Activated naive CD8-positive, alpha-beta T cell treated with anti-CD3 and anti-CD28 coated beads, Interleukin-2, amount 10 ng/mL, durations not matched to agents 7 days and 5 days (primary cell): ENCODE measurements at places on chromosomes 5 and 9. TPM values are rescaled to one million over a fixed set of nuclear protein-coding genes. Genes with fewer than 3 reads are reported as not detected.

The PCDHB5 gene
- total RNA-seq, result not detected

The SPINK13 gene
- total RNA-seq, result not detected

The SPATA24 gene
- total RNA-seq, result 6.4 TPM

The CCDC183 gene
- 2.2 TPM for total RNA-seq

The TAF11L10 gene
- not detected for total RNA-seq

The ISL1 gene
- total RNA-seq, result not detected

The STPG3 gene
- total RNA-seq, result not detected

The PCDHA9 gene
- total RNA-seq, result not detected

The GRIN3A gene
- total RNA-seq, result not detected

The OR1L4 gene
- not detected for total RNA-seq

DNA sequence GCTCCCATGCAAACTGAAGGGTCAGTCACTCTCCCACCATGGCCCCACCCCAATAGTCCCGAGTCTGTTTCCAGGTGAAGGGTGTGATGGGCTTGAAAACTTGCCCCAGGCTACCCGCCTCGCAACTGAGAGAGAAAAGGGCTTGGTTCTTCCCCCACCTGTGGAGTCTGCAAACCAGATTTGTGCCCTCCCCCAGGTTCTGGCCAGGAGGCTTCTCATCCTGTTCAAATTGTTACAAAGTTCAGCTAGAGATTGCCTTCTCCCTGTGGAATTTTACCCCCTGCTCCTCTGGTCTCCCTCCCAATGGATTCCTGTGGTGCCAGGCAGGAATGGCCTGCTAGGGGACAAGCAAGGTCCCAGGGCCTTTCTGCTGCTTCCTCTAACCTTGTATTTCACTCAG, 93.1 kb upstream of the ACO1 start:
- no peak overlapping the region for H3K27ac ChIP-seq
- DNase-seq, result no peak
- peaks cover 3% of the 10 kb centered on the region for H3K27me3 ChIP-seq
- H3K36me3 ChIP-seq, result no peaks in the 10 kb centered on the region
- H3K4me1 ChIP-seq, result no peaks in the 10 kb centered on the region
- H3K4me3 ChIP-seq, result no peak overlapping the region

DNA sequence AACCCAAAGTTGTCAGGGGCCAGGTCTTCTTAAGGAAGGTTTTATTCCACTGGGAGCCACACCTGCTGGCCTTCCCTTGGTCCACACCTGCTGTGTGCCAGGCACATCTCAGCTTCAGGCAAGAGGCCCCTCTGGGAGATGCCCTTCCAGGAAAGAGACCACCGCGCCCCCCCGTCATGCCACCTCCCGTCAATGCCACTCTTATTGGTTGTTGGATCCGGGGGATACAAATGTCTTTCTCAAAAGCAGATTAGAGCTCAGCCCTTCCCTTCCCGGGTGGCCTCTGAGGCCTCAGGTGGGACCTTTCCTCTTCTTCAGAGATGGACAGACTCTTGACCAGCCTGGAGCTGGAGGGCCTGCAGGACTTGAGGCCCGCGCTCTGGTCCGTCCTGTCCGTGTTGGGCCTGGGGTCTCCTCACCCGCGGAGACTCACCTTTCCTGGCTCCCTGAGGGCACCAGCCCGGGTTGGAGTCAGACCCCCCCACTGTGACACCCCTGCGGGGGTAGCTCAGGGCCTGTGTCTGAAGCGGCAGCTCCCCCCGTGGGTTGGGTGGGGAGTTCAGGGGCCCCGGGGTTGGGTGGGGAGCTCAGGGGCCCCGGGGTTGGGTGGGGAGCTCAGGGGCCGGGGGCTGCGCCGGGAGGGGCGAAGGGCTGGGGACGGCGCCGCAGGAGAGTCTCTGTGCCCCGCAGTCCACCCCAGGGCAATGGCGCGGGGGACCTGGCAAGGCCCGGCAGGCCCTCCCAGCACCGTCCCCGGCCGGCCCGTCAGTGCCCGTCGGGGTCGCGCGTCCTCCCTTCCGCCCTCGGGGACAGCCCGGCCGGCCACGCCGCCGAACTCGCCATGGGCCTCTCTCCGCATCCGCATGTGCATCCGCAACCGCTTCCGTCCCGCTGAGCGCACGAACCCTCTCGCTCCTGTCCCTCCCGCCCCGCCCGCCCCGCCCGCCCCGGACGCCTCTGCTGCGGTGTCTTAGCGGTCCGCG, 3.7 kb upstream of the SLC9A3 start:
- H3K36me3 ChIP-seq, result no peaks in the 10 kb centered on the region
- H3K4me1 ChIP-seq, result peaks cover 35% of the 10 kb centered on the region
- peaks cover 58% of the 10 kb centered on the region for H3K27me3 ChIP-seq

DNA sequence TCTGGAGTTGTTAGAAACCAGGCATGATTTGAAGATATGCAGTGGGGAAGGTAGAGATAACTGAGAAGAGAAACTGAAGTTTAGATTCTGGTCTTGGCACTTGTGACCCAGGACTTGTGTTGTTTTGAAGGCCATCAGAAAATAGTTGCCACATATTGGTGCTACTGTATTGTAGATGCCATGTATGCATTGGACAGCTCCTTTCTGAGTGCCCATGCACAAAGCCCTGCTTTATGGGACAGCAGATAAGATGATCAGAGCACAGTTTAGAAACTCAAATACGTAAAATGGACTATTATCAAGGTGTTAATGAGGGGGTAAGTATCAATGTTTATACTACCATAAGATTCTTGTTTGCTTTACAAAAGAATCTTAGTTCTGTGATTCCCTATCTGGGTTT, 84.9 kb downstream of the KIF4B start:
- H3K27ac ChIP-seq, result no peak overlapping the region
- H3K27me3 ChIP-seq, result peaks cover 4% of the 10 kb centered on the region
- H3K4me1 ChIP-seq, result no peaks in the 10 kb centered on the region
- DNase-seq, result no peak
- H3K4me3 ChIP-seq, result no peak overlapping the region

DNA sequence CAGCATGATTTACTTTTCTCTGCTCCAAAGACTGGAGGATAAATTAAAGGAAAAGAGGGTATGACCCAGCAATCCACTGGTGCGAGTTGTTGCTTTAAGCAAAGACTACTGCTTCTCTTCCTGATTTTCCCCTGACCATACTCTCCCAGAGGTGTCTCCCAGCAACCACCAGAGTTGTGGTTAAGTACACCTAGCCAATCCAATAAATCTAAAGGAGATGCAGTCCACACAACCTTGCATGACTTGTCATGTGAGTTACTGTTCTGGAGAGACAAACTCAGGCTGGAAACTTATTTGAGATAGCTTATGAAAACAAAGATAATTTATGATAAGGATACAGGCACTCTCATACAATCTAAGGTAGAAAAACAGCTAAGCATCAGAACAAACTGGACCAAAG, 11.9 kb downstream of the TMC1 start:
- no peak for DNase-seq
- H3K27me3 ChIP-seq, result no peaks in the 10 kb centered on the region
- no peaks in the 10 kb centered on the region for H3K4me1 ChIP-seq
- H3K36me3 ChIP-seq, result peaks cover 4% of the 10 kb centered on the region
- H3K4me3 ChIP-seq, result no peak overlapping the region

- H3K4me1 ChIP-seq, result no peaks in the 10 kb centered on the region
- H3K27ac ChIP-seq, result no peak overlapping the region
- no peak overlapping the region for H3K4me3 ChIP-seq
- no peak for DNase-seq
These were observed 48.7 kb upstream of the ACTBL2 start for GRCh38 chr5:57531333-57531732.

DNA sequence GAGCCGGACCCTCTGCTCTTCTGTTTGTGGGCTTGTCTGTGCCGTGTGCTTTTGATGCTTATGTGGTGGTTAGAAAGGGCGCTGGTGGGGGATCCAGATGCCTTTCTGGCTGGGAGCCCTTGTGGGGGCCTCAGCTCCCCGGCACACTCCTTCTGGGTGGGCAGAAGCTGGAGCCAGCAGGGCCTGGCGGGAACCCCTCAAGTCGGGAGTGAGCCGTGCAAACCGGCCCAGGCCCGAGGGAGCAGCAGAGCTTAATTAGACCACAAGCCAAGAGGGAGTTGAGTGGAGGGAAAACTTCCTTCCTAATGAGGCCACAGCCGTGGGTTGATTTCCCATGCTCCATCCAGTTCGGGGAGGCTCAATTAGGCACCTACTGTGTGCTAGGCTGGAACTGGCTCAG, 76.0 kb upstream of the RNU6ATAC start:
- no peak overlapping the region for H3K4me3 ChIP-seq
- no peak for DNase-seq
- peaks cover 14% of the 10 kb centered on the region for H3K27me3 ChIP-seq
- H3K4me1 ChIP-seq, result no peaks in the 10 kb centered on the region
- no peak overlapping the region for H3K27ac ChIP-seq

- H3K36me3 ChIP-seq, result peaks cover 19% of the 10 kb centered on the region
- H3K27ac ChIP-seq, result peak overlapping the region; percentile 91
These were observed 909 bp downstream of the NDFIP1 start for GRCh38 chr5:142109331-142110045.

- DNase-seq, result peak; percentile 63
- peaks cover 20% of the 10 kb centered on the region for H3K4me1 ChIP-seq
- no peak overlapping the region for H3K27ac ChIP-seq
These were observed 92.7 kb downstream of the DAB2IP start for GRCh38 chr9:121744002-121744686.

- no peak for DNase-seq
- H3K27me3 ChIP-seq, result peaks cover 49% of the 10 kb centered on the region
- no peaks in the 10 kb centered on the region for H3K36me3 ChIP-seq
- H3K4me1 ChIP-seq, result no peaks in the 10 kb centered on the region
- no peak overlapping the region for H3K4me3 ChIP-seq
These were observed 73.9 kb downstream of the FOXD1 start for GRCh38 chr5:73374520-73375190.

- no peaks in the 10 kb centered on the region for H3K36me3 ChIP-seq
- peaks cover 10% of the 10 kb centered on the region for H3K27me3 ChIP-seq
- H3K27ac ChIP-seq, result no peak overlapping the region
These were observed 10.0 kb upstream of the CLIC3 start for GRCh38 chr9:137006116-137007003.

DNA sequence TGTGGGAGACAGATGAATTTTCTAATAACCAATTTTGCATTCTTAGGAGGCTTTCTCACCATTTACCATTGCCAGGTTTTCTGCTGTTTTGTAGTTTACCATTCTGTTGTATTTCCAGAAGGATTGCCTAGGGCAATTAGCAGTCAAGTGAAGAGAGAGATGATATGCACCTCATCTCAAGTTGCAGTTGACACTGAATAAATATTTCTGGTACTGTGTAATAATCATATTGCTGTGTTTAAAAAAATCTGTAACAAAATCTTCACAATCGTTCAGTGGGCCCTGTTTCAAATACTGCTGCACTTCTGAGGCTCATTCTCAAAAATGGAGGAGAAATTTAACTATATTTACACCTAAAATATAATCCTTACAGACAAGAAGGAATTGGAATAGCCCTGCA, 706.1 kb upstream of the PTPRD start:
- DNase-seq, result no peak
- H3K4me1 ChIP-seq, result no peaks in the 10 kb centered on the region
- H3K36me3 ChIP-seq, result no peaks in the 10 kb centered on the region
- H3K27me3 ChIP-seq, result no peaks in the 10 kb centered on the region
- H3K4me3 ChIP-seq, result no peak overlapping the region

GRCh38 chr5:95832664-95833063, 10.1 kb upstream of the GLRX start:
- peaks cover 39% of the 10 kb centered on the region for H3K4me1 ChIP-seq
- H3K27ac ChIP-seq, result no peak overlapping the region
- DNase-seq, result no peak
- H3K27me3 ChIP-seq, result no peaks in the 10 kb centered on the region
- no peak overlapping the region for H3K4me3 ChIP-seq

GRCh38 chr9:131027872-131028179, 18.9 kb downstream of the LAMC3 start:
- no peaks in the 10 kb centered on the region for H3K36me3 ChIP-seq
- H3K4me1 ChIP-seq, result peaks cover 2% of the 10 kb centered on the region
- H3K27me3 ChIP-seq, result peaks cover 6% of the 10 kb centered on the region
- DNase-seq, result no peak
- no peak overlapping the region for H3K4me3 ChIP-seq

GRCh38 chr5:178404987-178405386, 172.4 kb upstream of the PHYKPL start:
- no peaks in the 10 kb centered on the region for H3K36me3 ChIP-seq
- DNase-seq, result no peak
- peaks cover 4% of the 10 kb centered on the region for H3K27me3 ChIP-seq
- H3K27ac ChIP-seq, result no peak overlapping the region

DNA sequence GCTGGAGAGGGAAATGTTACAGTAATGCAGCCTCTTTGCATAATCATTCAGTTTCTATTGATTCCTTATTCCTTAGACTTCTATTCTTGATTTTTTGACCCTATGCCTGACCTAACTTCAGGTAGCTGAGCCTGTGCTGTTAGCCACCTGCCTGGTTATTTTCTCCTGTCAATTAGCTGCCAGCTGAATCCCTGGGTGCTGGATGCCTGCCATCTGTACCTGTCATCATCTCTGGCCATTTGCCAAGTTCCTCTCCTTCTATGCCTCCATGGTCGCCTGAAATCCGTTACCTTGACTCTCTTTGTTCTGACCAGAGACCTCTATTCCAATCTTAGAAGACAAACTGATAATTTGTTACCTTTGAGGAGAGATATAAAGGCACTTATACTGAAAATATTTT, 178.3 kb downstream of the CAVIN4 start:
- H3K27ac ChIP-seq, result no peak overlapping the region
- no peak for DNase-seq
- no peak overlapping the region for H3K4me3 ChIP-seq
- no peaks in the 10 kb centered on the region for H3K27me3 ChIP-seq
- no peaks in the 10 kb centered on the region for H3K4me1 ChIP-seq
- H3K36me3 ChIP-seq, result no peaks in the 10 kb centered on the region

DNA sequence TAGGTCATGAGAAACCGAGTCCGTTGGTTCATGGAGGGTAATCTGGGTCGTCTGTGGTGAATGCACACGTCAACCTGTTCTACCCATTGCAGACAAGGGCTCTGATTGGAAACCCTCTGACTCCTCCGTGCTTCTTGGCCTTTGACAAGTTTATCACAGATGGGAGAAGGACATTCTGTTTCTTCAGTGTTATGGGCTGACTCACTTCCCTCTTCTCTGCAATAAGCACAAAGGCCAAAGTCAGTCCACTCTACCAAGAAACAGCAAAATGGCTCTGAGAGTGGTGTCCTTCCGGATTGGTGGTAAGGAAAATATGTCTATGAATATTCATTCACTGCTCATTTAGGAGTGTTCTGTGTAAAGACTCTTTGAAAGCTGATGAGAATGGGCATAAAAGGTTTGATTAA, 89.3 kb downstream of the FEM1C start:
- H3K27ac ChIP-seq, result no peak overlapping the region
- no peaks in the 10 kb centered on the region for H3K4me1 ChIP-seq

GRCh38 chr5:45893309-45893708, 197.1 kb upstream of the HCN1 start:
- no peaks in the 10 kb centered on the region for H3K4me1 ChIP-seq
- no peak overlapping the region for H3K4me3 ChIP-seq
- H3K36me3 ChIP-seq, result peaks cover 2% of the 10 kb centered on the region
- no peak overlapping the region for H3K27ac ChIP-seq
- no peak for DNase-seq
- no peaks in the 10 kb centered on the region for H3K27me3 ChIP-seq

GRCh38 chr5:179620293-179620692, 3.2 kb downstream of the HNRNPH1 start:
- peak overlapping the region; percentile 100 for H3K4me3 ChIP-seq
- H3K27me3 ChIP-seq, result no peaks in the 10 kb centered on the region
- peaks cover 61% of the 10 kb centered on the region for H3K4me1 ChIP-seq

GRCh38 chr5:33008751-33009418, 297.8 kb downstream of the NPR3 start:
- DNase-seq, result no peak
- H3K27ac ChIP-seq, result no peak overlapping the region
- H3K36me3 ChIP-seq, result no peaks in the 10 kb centered on the region
- H3K27me3 ChIP-seq, result no peaks in the 10 kb centered on the region
- no peaks in the 10 kb centered on the region for H3K4me1 ChIP-seq

- H3K4me1 ChIP-seq, result peaks cover 3% of the 10 kb centered on the region
- no peak for DNase-seq
- H3K36me3 ChIP-seq, result no peaks in the 10 kb centered on the region
- no peaks in the 10 kb centered on the region for H3K27me3 ChIP-seq
- H3K27ac ChIP-seq, result no peak overlapping the region
These were observed 237.8 kb downstream of the PAPPA start for GRCh38 chr9:116391306-116391900.
